ENCODE measurements at places on chromosomes 5 and 9. TPM values are rescaled to one million over a fixed set of nuclear protein-coding genes. Genes with fewer than 3 reads are reported as not detected.

CA9 gene
- total RNA-seq: 3.4 TPM

SPATA9 gene
- total RNA-seq: not detected

IRX2 gene
- total RNA-seq: 38.1 TPM

DNA sequence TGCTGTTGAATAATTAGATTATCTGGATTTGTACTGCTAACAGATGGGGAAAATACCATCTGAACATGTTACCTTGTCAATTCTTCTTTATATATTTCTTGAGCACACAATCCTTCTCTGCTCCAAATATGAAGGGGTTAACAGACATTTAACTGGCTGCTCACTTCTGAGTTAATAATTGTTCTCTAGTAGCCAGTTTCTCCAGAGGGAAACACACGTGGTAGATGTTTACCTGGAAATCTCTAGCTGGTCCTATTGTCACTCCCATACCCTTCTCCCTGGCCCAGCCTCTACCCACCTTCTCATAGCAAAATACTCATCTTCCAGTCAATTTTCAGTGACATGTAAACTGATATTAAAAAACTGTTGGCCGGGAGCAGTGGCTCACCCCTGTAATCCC is 101.5 kb upstream of the ZNF462 start:
- DNase-seq: no peak

Measured in GM23248 (cell line).